ENCODE measurements at places on chromosomes 5 and 9. TPM values are rescaled to one million over a fixed set of nuclear protein-coding genes. Genes with fewer than 3 reads are reported as not detected.

Gene AK8
- not detected for polyA plus RNA-seq

Gene TERT
- polyA plus RNA-seq: 0.02 TPM

Gene PCDHGA7
- polyA plus RNA-seq: 0.31 TPM

Gene PLEKHG4B
- polyA plus RNA-seq: 0.15 TPM

Gene TMEM252
- polyA plus RNA-seq: not detected

Gene PCDHGA5
- polyA plus RNA-seq: 0.43 TPM

Gene LEAP2
- polyA plus RNA-seq: 1.1 TPM

Gene LECT2
- not detected for polyA plus RNA-seq

Gene FRMD3
- 4.9 TPM for polyA plus RNA-seq

Gene ITGA2
- polyA plus RNA-seq: 0.99 TPM

Gene MARVELD2
- polyA plus RNA-seq: 0.45 TPM

Gene FOXI1
- polyA plus RNA-seq: not detected

Gene PCDHGB4
- polyA plus RNA-seq: 1.2 TPM

Gene RNF44
- polyA plus RNA-seq: 13.9 TPM

Gene EIF4EBP3
- polyA plus RNA-seq: 75.8 TPM

Gene ADGRV1
- 0.33 TPM for polyA plus RNA-seq

Gene FAM78A
- 2.5 TPM for polyA plus RNA-seq

Gene PTCH1
- polyA plus RNA-seq: 2.7 TPM

Gene ACTBL2
- polyA plus RNA-seq: 0.01 TPM

Gene SAXO1
- 0.03 TPM for polyA plus RNA-seq

Gene ANKRD18B
- not detected for polyA plus RNA-seq

Gene LOX
- 29.7 TPM for polyA plus RNA-seq

Gene ITK
- polyA plus RNA-seq: 1.4 TPM

Gene HARS1
- polyA plus RNA-seq: 34.8 TPM

Gene CBY3
- not detected for polyA plus RNA-seq

Gene PCDHB2
- polyA plus RNA-seq: 3.2 TPM

Gene NR2F1-AS1
- 10.8 TPM for polyA plus RNA-seq

Gene HINT1
- polyA plus RNA-seq: 218 TPM

Gene GOLGA1
- 8.2 TPM for polyA plus RNA-seq
